ENCODE measurements at places on chromosomes 11 and 22.
A peak's percentile ranks its signal among the peaks of the same experiment; 100 is the strongest.

DNA sequence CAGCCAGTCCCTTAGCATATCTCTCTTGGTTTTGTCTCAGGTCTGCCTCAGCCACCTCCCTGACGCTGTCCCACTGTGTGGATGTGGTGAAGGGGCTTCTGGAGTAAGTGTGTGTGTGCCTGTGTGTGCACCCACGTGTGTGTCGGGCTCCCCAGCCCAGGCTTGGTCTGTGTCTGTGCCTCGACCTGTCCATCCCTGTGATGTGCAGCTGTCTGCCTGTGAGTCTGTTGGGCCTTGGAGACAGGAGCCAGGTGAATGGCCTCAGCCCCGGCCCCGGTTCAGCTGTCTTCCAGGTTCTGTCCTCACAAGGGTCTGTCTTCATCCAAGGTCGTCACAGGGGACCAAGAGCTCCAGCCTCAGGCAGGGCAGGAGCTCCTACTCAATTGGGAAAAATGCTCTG lies 9.8 kb downstream of the ATG16L2 start:
- no peak for DNase-seq

- DNase-seq, result no peak
These were observed 8.2 kb downstream of the ARHGEF12 start for GRCh38 chr11:120344302-120345004.

- no peak for DNase-seq
These were observed 28.3 kb downstream of the DRD2 start for GRCh38 chr11:113446938-113447337.

- DNase-seq, result peak; percentile 75
These were observed 449 bp upstream of the KREMEN1 start for GRCh38 chr22:29072193-29072978.

DNA sequence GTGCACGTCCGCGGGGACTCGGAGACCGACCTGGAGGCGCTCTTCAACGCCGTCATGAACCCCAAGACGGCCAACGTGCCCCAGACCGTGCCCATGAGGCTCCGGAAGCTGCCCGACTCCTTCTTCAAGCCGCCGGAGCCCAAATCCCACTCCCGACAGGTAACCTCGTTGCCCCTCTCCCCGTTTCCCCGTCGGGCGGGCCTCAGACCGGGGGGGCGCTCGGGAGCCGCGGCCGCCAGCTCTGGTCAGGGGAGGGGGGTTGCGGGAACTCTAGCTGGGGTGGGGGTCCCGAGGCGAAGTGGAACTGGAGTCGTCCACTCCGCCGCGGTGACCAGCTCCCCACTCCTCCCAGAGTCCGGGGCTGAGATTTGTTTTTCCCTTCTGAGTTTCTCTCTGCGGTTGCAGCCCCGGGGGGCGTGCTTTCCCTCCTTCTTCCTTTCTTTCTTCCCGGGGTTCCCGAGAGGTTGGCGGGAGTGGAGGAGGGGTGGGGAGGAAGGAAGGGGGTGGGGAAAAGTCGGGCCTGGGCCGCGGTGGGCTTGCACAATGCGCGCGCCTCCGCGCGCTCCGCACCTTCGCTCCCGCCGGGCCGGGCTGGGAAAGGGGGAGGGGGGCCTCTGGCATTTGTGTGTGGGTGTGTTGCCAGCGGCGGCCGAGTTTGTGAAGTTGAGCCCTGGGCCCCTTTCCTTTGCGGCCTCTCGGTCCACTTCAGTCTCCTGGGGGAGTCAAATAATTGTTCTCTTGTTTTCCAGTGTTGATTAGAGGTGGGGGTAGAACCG lies 952 bp downstream of the YAP1 start:
- DNase-seq, result peak; percentile 82

GRCh38 chr11:96265220-96265737 lies 77.7 kb downstream of the MAML2 start:
- DNase-seq, result no peak

DNA sequence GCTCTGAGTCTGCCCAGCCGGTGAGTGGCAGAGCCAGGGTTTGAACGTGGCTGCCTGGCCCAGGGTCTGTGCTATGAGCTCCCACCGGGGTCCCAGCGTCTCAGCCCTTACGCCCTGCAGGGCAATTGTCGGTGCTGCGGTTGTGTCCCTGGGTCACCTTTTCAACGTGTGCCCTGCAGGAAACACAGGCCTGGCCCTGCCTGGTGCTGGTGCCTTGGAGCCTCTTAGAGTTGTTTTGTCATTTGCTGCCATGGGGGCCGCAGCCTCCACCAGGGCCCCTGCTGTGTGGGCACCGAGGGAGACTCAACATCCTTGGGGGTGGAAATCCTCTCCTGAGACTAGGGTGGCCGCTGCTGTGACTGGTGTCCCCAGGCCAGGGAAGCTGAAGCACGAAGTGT lies 50.6 kb upstream of the SLC22A12 start:
- DNase-seq, result no peak

GRCh38 chr11:119941636-119942411 lies 196.1 kb downstream of the TRIM29 start:
- DNase-seq, result no peak

DNA sequence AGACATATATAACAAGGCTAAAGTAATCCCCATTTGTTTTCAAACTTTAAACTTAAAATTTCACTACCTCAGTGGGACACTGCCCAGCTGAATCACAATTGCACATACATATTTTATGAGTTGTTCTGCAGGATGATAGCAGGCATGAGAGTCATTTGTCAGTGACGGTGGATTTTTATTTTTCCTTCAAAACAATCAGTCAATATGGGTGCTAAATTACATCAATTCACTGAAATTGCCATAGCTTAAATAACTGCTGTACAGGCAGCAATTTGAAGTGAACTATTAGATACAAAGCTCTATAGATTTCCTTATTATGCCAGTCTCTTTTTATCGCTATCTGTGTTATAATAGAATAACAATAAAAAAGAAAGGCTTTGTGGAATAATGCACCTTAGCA lies 784.6 kb upstream of the ANO3 start:
- no peak for DNase-seq

DNA sequence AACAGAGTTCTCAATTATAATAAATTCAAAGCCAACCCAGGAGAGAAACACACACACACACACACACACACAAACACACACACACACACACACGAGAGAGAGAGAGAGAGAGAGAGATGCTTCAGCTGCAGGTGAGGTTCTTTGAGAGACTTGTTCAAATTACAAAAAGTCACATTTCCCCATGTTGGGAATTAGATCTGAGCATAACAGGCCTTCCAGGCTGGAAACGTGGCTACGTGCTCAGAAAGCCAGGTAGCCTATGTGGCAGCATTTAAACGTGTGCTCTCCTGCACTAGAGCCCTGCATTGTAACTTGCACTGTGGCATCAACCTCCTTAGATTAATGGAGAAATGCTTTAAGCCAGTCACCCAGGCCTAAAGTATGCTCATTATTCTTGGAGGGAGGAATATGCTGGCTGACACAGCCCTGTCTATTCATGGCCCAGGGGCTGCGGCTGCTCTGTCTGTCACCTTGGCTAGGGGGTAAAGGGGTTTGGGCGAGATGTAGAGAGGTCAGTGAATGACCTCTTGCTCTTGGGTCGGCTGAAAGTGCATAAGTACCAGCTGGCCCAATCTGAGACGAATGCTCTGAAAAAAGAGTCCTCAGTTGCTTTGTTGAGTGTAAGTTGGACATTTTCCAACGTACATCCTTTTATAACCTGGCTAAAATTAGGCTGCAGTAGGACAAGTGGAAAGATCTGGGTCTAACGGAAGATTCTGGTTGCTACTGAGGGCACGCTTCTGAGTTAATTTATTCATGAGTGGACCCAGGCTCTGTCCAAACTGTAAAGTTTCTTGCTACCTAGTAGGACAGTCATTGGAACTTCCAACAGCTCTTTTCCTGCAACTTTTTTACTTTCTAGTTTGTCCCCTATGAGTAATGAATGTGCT lies 171.1 kb upstream of the SEZ6L start:
- DNase-seq, result no peak

GRCh38 chr11:119709638-119710346 lies 19.2 kb downstream of the NECTIN1 start:
- DNase-seq, result peak; percentile 88

- DNase-seq, result no peak
These were observed 5.0 kb downstream of the NAGA start for GRCh38 chr22:42065438-42066125.

DNA sequence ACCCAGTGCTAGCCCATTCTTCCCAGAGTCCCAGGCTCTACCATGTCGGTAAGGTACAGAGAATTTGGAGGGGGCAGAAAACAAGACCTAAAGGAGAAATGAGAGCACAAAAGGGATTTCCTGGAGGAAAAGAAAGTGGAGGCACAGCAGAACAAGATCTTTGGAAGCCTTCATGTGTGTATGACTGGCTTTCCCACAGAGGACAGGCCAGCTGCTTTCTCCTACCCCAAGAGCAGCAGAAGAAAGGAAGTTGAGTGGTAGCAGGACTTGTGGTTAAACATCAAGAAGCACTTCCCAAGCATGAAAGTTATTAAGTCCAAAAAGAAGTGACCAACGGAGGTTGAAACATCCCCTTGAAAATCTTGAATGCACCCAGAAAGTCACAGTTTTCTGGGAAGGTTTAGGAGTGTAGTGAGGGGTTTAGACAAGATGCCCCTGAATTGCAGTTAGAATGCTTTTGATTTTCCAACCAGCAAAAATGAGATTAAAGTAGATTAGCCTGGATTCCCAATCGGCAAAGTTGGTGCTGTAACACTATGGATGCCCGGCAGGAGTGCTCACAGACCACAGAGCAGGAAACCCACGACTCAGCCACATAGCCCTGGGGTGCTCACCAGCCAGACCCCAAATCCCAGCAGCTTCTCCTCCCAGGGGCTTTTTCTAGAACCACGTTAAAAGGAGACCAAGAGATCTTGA lies 608 bp downstream of the TMPRSS13 start:
- no peak for DNase-seq

- DNase-seq, result no peak
These were observed 146.5 kb upstream of the CCDC179 start for GRCh38 chr11:23006730-23007129.

DNA sequence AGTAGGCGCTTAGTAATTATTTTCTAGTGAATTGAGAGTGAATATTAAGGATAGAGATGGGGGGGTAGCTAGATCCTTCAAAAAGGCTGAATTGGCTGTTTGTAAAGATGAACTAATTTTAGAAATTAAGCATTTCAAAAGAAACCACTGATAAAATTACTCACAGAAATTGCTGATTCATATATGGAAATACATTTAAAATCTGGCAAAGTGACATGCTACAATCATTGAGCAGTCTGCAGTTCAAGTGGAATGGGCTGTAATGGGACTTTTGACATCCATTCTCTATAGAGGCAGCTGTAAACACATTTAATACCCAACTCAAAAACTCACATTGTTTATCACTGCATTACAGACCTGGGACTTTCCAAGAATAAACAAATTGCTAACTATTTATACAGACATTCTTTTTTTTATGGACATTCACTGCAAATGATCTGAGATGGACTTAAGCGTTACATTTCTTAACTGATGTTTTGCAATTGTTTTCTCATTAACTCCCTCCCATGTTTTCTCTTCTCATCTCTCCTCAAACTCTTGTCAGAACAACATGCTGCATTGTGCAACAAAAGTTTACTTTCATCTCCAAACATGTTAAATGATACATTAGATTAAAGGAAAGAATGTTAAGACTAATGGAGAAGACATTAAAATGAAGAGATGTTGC lies 42.1 kb upstream of the MMP7 start:
- DNase-seq, result no peak

GRCh38 chr11:19276859-19277808 lies 36.4 kb upstream of the E2F8 start:
- no peak for DNase-seq

GRCh38 chr22:38165922-38166593 lies 15.6 kb downstream of the PLA2G6 start:
- no peak for DNase-seq

DNA sequence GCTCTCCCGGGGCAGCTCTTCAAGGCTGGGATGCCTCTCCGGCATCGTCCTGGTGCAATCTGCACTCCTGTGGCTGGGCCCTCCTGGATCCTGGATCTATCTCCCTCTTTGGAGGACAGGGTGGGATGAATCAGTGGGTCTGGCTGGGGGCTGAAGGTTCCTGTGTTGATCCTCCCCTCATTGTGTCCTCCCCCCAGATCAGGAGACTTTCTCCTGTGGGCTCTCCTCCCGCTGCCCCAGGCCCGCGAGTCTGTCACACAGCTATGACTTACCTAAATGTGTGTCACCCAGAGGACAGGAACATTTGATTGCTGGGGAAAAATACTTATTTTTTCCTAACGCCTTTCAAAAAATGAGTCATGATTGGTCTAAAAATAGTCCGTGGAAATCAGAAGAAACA lies 106.8 kb upstream of the NECTIN1 start:
- DNase-seq, result no peak

DNA sequence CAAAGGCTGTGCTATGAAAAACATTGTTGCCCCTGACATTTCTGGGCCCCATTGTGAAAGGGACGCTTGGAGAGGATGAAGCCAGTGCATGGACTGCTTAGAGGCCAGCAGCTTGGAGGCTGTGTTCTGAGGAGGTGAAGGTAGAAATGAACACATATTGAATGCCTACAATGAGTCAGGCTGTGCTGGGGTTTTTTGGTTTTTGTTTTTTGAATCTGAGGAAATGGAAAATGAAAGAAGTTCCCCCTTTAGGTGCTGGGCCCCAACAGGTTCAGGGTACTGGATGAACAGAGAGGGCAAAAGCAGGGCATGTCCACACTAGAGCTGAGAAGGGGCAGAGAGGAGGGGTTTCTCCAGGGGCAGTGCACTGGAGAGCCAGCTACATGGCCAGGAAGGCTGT lies 166.1 kb upstream of the API5 start:
- no peak for DNase-seq

GRCh38 chr11:126284829-126285228 lies 1.9 kb downstream of the TIRAP start:
- no peak for DNase-seq
